ENCODE measurements at places on chromosomes 4 and X.

DNA sequence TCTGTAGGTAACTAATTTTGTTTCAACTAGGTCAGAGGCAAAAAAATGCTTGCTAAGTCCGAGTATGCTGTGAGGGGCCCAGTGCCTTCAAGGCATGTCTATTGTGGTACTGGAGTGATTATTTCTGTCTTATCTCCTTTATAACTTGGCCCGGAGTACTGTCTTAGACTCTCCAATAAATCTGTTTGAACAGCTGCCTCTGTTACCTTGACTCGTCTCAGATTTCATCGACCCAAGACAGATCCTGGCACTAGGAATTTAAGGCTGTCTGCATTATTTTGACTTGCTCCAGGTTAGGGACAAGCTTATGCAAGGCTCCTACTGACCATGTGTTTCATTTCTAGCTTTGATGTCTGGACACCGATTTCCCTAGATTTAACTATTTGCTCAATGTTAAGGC lies 41.1 kb upstream of the NKAP start:
- no peak for DNase-seq

DNA sequence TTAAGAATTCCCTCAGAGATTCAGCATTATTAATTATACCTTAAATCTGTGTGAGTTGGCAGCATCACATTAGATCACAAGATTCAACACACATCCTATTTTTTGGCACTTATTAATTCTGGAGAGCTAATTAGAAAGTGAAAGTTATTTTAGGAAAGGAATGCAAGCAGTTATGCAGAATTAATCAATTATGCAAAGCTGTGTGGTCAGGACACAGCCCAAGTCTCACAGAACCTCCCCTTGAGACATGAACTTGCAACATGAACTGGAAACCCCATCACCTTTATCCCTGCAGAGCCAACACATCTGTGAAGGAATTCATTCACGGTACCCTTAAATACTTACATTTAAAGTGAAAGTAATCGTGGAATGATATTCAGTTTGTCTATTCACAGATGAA lies 80.5 kb downstream of the TSPAN5 start:
- peak; percentile 29 for DNase-seq

- no peak for DNase-seq
Observed at GRCh38 chrX:73728602-73729001, 165.6 kb downstream of the CHIC1 start.

- no peak for DNase-seq
Observed at GRCh38 chrX:15399962-15400391, 15.8 kb upstream of the VEGFD start.

DNA sequence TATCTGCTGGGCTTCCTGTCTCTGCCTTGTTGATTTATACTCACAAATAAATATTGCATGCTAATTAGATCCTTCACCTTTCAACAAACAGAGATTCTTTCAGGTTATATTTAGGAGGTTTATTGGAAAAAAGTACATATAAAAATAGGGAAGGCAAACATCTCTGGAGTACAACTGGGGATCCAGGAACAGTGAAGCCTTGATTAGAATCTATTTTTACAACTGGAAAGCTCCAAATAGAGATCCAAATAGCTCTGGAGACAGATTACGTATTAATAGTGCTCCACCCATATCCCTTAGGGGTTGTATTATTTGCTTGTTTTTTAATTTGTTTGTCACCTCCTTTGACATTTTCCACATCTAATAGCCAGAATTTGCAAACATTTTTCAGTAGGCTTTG lies 46.9 kb upstream of the MAP9 start:
- no peak for DNase-seq

DNA sequence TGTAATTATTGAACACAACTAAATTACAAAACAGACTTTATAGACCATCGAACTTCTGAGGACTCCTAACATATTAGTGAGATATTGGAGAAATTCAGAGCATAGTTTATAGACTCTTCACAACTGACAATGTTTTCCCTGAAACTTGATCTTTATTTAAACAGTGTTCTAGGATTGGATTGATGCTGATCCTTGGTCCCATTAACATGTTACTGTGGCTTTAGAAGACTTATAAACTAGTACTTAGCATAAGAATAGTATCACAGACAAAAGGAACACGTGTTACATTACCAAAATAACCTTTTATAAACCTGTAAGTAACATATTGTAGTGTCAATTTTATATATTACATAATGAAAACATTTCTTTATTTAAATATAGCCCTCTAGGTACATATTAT lies 689.6 kb downstream of the CCSER1 start:
- DNase-seq, result no peak
